Activated naive CD4-positive, alpha-beta T cell treated with anti-CD3 and anti-CD28 coated beads, Interleukin-2, amount 10 ng/mL, durations not matched to agents 7 days and 5 days (primary cell): ENCODE measurements at places on chromosomes 16 and 17.

DNA sequence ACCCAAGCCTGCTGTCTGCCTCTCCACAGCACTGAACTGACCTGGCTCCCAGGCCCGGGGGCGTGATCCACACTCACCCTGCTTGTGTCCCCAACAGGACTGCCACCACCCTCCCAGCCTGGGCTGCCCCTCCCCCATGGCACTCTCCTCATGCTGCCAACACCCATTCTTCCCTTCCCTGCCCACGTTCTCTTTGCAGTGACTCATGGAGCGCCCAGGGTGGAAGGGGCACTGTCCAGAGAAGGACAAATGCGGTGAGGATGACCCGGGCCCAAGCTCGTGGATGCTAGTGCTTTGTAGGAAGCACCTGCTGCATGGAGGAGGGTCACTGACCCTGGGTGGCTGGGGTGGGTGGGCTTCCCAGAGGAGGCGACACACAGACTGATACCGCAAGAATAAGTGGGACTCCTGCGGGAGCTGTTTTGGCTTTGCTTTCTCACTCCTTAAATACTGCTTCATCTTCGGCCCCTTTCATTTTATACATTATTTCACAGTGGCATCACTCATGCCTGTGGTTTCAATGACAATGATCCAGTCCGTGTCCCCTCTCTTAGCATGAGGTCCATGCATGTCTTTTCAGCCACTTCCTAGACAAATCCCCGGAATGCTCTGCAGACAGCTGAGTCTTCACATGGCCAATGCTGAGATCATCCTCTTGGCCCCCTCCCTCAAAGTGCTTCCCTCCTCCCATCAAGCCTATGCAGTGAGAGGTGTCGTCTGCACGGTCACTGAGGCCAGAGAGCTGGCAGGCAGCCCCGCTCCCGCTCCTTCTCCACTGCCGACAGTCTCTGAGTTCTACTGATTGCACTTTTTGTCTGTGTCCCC lies 17.6 kb downstream of the CDK5R1 start:
- peak; percentile 49 for DNase-seq

DNA sequence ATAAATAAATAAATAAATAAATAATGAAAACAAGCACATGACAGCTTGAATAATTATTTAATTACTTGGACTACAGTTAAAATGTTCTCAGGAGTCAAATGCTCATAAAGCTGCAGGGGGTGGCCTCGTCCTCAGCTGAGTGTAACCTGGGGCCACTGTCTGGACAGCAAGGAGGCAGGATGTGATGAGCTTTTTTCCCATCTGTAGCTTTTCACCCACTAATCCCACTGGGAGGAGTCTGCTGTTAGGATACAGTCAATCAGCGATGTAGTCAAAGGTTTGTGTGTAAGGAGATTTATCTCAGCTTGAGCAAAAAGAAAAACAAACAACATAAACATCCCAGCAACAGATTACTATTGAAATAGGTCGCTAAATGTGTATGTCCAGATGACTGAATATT lies 22.5 kb downstream of the ZCCHC14 start:
- DNase-seq, result no peak

DNA sequence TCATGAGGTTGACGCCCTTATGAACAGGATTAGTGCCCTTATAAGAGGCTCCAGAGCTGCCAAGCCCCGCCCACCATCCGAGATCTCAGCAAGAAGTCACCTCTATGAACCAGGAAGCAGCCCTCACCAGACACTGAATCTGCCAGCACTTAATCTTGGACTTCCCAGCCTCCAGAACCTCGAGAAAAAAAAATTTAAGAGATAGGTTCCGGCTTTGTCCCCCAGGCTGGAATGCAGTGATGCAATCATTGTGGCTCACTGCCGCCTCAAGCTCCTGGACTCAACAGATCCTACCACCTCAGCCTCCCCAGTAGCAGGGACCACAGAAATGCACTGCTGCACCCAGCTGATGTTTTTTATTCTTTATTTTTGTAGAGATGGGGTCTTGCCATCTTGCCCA lies 22.5 kb upstream of the ADCY9 start:
- no peak for DNase-seq

DNA sequence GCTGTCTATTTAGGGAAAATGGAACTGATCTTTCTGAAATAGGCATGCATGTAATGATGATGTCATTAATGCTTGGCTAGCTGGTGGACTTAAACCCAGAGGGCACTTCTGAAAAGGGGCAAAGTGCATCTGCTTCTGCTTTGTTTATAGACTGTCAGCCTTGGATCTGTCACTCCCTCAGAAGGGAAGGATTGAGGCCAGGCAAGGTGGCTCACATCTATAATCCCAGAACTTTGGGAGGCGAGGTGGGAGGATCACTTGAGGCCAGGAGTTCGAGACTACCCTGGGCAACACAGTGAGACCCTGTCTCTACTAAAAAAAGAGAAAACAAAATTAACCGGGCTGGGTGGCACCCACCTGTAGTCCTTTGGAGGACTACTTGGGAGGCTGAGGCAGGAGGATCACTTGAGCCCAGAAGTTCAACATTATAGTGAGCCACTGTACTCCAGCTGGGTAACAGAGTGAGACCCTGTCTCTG lies 185.5 kb downstream of the WWOX start:
- DNase-seq, result no peak

GRCh38 chr17:74041869-74042640 lies 161.4 kb upstream of the RPL38 start:
- DNase-seq, result no peak

DNA sequence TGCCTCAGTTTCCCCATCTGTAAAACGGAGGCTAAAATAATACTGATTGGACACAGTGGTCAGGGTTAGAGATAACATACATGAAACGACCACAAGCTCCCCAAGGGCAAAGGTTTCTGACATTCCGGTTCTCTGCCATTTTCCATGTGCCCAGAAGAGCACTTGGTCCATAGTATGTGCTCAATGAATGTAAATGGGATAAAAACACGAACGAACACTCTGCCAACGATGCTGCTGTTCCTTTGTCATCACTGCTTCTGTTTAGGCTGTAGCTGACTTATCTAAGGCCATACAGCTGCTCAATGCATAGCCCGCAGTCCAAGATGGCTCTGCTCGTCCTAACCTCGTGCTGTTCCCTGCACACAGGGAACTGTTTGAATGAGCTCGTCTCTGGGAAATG lies 102.0 kb downstream of the RMI2 start:
- no peak for DNase-seq
